GM04504 (cell line): ENCODE measurements at places on chromosomes 11 and 22.
A peak's percentile ranks its signal among the peaks of the same experiment; 100 is the strongest.

DNA sequence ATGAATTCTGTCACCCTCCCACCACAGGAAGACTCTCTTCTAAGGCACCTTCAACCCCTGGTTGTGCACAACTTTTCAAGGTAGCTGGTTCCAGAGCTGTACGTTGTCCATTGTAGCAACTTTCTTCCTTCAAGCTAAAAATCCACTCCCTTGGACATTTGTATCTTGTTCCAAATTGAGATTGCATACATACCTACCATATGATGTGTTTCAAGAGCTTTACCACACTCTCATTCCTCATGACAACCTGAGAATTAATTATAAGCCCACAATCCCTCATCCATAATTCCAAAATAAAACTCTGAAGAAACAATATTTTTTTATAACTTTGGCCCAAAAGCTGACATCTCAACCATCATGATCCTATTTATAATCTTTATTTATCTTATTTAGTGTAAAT is 3.0 kb downstream of the OR52W1 start:
- no peak for DNase-seq

DNA sequence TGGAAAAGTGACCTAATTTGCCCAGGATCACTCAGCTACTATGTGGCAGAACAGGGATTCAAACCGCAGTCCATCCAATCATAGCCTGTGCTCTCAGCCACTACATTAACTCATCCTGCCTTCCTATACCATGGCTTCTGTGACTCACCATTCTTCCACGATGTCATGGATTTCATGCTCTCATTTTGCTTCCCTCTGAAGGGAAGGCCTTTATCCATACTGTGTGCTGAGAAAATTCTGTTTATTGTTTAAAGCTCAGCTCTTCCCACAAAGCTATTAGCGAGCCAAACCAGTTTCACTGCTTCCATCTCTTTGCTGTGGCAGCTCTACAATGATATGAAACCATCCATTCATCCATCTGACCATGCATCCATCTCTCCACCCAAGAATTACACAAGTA is 289.9 kb downstream of the TENM4 start:
- DNase-seq, result no peak

GRCh38 chr22:46833228-46833627 is 70.8 kb downstream of the TBC1D22A start:
- no peak for DNase-seq

GRCh38 chr22:25495285-25495684 is 69.2 kb upstream of the GRK3 start:
- DNase-seq, result no peak

- peak; percentile 90 for DNase-seq
Observed at GRCh38 chr22:47328550-47329243, 566.2 kb downstream of the TBC1D22A start.

DNA sequence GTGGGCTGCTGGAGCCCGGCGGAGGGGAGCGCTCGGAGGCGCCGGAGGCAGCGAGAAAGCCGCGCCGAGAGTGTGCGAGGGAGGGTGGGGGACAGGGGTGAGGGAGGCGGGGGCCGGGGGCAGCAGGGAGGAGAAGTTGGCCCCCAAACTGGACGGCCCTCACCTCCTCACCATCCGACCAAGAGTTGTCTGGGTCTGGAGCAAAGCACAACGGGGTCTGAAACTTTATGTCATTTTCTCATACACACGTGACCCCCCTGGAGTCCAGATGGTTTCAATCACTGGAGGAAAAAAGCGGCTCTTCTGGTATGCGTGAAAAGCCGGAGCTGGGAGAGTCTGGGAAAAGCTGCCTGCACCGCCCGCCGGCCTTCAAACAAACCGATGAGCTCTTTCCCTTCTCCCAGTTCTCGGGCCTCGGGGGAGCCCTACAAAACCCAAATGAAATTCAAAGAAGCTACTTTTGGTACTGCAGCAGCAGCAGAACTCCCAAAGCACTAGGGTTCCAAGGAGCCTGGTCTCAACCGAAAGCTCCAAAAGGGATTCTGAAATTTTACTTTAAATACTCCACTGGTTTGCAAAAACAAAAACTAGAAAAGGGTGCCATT is 39.7 kb upstream of the AKIP1 start:
- peak; percentile 91 for DNase-seq

GRCh38 chr11:125554038-125554437 is 15.2 kb upstream of the EI24 start:
- DNase-seq, result no peak

GRCh38 chr11:12746593-12747097 is 72.4 kb downstream of the TEAD1 start:
- no peak for DNase-seq

GRCh38 chr22:27422442-27422841 is 379.1 kb downstream of the MN1 start:
- no peak for DNase-seq

DNA sequence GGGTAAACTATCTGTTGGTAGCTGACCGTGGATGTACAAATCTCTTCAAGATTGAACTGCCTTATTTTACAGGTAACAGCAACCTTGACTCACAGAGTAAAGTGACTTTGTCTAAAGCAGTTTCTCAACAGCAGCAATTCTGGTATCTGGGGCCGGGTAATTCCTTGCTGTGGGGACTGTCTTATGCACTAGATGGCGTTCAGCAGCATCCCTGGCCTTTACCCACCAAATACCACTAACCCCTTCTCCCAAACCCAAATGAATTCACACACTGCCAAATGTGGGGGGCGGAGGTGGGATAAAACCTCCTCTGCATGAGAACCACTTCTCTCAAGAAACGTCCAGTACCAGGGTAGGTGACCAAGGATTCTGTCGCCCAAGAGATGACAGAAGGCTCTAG is 1.7 kb upstream of the INCENP start:
- no peak for DNase-seq

GRCh38 chr11:118957549-118957948 is 1.5 kb downstream of the UPK2 start:
- no peak for DNase-seq

DNA sequence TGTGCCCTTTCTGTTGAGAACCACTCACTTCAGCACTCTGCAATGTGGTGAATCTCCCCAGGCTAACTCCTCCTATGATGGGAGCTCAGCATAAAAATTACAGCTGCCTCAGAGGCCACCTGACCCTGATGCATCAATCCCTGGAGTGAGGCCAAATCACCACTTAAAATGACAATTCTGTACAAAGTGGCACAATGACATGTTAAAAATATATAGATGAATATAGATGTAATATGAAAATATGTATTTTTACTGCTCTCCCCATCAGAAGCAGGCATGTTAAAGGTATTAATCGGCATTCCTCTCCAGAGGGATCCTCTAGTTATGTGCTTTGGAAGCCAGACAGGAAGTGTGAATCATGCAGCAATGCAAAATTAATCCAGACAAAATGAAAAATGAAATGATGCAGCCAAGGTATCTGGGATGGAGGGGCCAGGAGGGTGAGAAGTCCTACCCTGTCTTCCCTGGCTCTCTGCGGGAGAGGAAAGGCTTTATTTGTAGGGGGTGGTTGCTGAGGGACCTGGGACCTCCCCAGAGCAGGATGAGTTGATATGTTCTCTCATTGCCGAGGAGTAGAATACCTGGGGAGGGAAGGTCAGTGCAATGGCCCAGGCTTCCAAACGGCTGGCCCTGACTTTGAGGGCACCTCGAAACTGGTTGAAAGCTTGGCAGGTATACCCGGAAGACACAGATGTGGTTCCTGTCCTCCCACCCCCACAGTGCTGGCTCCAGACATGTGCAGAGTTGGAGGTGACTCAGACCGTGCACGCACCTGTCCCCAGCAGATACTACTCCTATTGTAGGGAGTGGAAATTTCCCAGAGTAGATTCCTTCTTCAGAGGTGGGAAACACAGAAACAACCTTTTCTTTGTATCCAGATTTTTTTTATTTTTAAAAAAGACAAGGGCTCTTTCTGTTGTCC is 347.9 kb upstream of the NCAM1 start:
- DNase-seq, result peak; percentile 42

- no peak for DNase-seq
Observed at GRCh38 chr22:50190941-50191741, 5.4 kb downstream of the TRABD start.

DNA sequence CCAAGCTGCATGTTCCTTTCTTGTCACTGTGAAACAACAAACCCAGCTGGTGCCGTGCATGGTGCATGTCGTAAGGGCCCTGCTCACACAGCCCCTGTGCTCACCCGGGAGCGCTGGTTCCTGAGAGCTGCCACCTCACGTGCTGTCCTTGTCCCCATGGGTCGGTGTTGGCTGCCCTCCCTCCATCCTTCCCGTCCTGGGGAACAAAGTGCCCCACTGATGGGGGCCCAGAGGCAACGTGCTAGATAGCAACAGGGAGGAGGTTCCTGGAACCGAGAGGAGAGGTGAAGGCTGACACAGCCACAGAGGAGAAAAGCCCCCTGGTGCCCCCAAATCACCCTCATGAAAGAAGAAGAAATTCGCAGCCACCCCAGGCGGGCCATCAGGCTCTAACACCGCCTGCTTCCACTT is 56.6 kb upstream of the SLC22A12 start:
- no peak for DNase-seq
